ENCODE measurements at places on chromosomes 1 and 21.

DNA sequence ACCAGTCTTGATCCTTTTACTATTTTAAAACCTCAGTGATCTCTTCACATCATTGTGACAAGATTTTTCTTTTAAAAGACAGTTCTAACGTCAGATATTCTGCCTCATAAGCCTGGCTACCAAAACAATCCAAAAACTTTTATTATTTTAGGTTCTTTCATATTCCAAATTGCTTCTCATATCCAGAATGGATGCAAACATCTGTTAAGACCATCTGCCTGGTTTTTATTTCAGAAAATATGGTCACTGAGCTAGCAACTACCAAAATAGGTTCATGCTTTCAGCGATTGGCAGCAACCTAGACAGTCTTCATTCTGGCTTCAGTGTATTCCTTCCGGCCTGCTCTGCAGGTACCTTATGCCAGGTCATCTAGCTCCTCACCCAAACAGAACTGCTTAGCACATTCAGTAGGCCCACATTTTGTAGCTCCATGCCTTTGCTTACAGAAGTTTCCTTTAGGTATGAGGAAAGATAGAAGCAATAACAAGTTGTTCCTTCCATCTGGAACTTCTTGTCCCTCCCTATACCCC lies 59.0 kb upstream of the CACYBP start:
- no peak for DNase-seq

DNA sequence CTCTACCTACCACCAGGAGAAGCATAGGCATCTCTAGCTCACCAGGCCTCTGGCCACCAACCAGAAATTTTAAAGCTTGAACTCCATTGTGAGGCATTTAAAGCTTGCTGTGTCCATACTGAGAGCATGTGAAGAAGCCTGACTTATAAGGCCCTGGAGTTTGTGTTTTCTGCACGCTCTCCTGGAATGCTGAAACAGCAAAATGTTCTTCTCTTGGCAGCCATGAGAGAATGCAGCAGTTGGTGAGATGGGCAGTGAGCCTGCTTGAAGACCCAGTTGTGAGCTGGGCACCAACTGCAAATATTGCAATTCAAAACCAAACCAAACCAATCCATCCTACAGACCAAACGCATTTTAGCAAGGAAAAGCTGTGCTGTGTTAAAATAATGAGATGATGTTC lies 170.0 kb upstream of the IVNS1ABP start:
- no peak for DNase-seq

DNA sequence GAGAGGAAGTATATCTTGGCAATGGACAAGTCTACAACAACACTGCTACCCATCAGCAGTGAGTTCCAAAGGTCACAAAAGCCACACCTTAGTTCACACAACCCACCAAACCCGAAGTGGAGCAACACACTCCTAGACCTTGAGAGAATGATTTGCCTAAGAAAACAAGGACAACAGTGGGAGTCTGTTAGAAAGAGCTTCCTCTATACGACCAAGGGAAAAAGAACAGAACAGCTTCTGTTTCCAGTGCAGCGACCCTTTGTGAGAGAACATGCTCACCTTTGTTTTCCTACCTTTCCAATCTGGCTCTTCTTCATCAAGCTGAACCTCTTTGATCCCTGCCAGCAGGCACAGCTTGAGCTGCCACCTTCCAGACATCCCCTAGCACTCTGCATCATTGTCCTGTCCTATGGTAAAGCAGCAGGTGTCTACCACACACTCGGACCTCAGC lies 56.7 kb upstream of the PALMD start:
- no peak for DNase-seq

DNA sequence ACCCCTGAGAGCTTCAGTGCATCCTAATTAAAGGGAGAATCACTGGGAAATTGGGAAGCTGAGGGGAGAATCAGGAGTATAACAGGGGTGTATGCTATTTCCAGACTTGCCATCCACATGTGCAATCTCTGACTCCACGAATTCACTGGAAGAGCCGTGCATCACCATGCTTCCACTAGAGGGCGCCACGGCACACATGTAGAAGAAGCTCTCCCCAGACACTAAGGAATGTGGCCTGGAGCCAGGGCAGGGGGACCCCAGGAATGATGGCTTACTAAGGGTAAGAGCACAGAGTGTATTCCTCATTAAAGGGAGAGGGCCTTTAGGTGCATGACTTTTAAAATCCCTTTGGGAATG lies 81.5 kb downstream of the ABCA4 start:
- peak; percentile 39 for DNase-seq

GRCh38 chr1:216222288-216222687 lies 201.0 kb downstream of the USH2A start:
- no peak for DNase-seq

DNA sequence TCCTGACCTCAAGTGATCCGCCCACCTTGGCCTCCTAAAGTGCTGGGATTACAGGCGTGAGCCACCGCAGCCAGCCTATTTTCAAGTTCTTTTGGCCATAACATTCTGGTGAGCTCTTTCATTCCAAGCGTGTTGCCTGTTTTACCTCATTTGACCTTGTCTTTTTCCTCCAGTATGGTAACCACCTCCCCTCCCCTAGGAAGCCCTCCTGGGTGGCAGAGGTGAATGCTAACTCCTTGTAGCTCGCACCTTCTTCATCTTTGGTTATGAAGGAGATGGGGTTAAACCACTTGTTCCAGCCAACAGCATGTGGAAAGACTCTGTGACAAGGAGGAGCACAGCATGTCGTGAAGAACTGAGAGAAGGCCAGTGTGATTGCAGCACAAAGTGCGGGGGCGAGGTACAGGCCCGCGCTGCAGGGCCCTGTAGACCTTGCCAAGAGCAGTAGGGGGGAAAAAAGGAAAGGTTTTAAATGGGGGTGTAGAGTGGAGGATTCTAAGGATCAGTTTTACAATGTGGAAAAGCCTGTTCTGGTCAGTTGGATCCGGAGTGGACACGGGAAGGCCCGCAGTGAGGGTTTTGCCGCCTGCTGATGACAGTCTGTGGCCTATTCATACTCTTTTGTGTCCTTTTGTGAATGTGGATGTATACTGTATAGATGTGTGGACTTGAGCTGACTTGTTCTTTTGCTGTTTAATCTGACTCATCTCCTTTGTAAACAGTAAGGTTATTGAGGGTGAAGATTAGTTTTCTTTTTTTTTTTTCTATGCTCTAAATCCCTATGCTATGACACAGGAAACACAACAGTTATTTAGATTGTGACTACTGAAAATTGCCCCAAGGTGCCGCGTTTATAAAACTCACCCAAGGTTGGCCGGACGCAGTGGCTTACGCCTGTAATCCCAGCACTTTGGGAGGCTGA lies 7.5 kb upstream of the ZNF436 start:
- no peak for DNase-seq

DNA sequence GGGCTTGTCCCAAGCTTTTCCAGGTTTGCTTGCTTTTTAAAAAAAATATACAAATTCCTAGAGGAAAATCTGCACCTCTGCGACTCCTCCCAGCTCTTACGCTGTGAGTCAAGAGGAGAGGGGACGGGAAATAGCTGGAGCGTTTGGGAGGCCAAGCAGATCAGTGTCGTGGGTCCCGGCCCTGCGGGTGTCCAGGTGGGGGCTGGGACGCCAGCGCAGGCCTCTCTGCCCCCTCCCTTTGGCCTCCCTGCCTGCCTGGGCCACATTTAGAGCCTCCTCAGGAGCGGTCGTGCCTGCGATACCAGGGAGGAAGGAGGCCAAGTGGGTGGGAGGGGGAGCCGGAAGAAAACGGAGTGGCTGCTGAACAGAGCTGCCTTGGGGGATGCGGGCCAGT lies 9.0 kb downstream of the WNT4 start:
- DNase-seq = no peak

GRCh38 chr21:25031750-25032149 lies 575.5 kb downstream of the MRPL39 start:
- no peak for DNase-seq

GRCh38 chr21:45989355-45990048 lies 7.9 kb downstream of the COL6A1 start:
- DNase-seq = no peak

GRCh38 chr1:179816196-179816960 lies 61.2 kb downstream of the TOR1AIP2 start:
- no peak for DNase-seq

GRCh38 chr1:154419620-154420571 lies 14.8 kb downstream of the IL6R start:
- peak; percentile 55 for DNase-seq

- peak; percentile 8 for DNase-seq
Measured at GRCh38 chr1:85049735-85050166, 1.5 kb upstream of the MCOLN3 start.

- DNase-seq = no peak
Measured at GRCh38 chr1:117838911-117839310, 90.5 kb downstream of the GDAP2 start.

DNA sequence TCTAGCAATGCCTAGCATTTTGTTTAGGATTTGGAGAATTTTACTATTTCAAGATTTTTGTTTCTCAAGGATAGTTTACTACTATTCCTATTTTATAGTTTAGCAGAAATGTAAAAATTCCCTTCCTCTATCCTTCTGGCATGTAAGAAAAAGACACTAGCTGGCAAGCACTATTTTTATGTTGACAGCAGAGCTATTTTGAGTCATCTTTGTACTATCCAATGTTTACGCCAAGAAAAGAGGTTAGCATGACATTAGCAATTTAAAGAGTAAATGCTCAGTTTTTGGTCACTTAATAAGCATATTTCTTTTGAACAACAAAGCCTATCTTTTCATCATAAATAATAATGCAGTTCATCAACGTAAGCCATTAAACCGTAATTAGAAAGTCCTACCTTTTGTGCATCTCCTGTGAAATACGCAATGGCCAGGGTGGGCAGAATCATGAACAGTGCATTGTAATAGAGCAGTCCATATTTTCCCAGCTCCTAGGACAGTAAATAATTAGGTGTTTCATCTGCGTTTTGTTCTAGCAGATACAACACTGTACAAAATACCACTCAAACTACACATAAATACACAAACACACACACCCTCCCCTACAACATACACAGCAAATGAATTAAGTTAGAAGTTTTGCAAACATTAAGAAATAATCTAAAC lies 12.0 kb downstream of the SLC35D1 start:
- DNase-seq = no peak

DNA sequence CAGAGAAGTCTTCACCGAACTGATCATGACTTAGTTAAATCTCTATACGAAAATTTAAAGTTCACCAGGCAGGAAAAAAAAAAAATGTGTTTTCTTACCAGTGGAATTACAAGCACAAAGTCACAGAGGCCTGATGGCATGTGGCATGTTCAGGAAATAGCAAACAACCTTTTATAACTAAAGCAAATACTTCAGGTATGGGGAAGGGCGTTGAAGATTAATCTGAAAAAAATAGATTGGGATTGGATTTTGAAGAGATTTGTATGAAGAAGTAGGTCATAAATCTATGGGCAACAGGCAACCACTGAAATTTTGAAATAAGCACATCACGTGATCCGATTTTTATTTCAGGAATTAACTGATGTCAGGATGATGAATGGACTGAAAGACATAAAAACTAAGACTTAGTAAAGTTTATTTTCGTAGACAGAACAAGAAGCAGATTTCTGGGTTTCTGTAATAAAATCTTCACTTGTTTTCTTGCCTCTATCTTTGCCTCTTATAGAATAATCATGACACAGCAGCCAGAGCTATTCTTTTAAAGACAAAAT lies 295.9 kb upstream of the ADGRL4 start:
- DNase-seq = no peak

GRCh38 chr1:190940951-190941350 lies 463.3 kb upstream of the BRINP3 start:
- no peak for DNase-seq

DNA sequence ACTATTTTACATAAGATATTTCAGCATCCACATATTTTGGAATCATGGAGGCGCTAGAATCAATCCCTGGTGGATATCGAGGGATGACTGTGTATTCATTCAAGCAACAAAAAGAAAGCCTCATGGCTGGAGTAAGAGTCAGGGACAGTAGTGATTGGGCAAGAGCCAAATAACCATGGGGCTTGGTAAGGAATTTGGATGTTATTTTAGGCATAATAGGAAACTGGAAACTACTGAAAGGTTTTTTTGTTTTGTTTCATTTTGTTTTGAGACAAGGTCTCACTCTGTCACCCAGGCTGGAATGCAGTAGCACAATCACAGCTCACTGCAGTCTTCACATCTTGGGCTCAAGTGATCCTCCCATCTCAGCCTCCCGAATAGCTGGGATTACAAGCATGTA lies 33.8 kb upstream of the EYA3 start:
- no peak for DNase-seq

GRCh38 chr1:183735069-183735860 lies 69.7 kb upstream of the RGL1 start:
- DNase-seq = no peak

- DNase-seq = no peak
Measured at GRCh38 chr1:164624400-164624799, 65.4 kb downstream of the PBX1 start.

DNA sequence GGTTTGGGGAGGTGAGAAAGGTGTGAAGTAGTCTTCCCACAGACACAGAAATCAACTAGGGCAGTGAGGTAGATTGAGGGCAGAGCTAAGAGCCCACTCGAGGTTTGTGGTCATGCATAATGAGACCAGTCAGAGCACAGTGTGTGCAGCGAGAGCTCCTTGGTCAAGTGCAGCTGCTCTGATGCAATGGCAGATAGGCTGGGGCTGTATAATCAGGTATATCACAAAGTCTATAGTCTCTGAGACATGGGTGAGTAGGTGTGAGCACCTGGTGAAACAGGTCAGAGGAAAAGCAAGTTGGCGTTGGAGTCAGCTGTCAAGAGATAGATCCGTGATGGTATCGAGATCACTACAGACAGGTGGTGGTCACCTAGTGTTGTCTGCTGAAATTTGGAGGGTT lies 17.6 kb downstream of the DSCAM start:
- DNase-seq = no peak

- no peak for DNase-seq
Measured at GRCh38 chr1:225763716-225764548, 13.7 kb upstream of the SRP9 start.

GRCh38 chr1:151705146-151705545 lies 11.5 kb downstream of the CELF3 start:
- no peak for DNase-seq

Measured in CD4-positive, alpha-beta T cell treated with Interleukin-10 for 1 hour (primary cell).